ENCODE measurements at places on chromosomes 6 and 20.
A peak's percentile ranks its signal among the peaks of the same experiment; 100 is the strongest.

DNA sequence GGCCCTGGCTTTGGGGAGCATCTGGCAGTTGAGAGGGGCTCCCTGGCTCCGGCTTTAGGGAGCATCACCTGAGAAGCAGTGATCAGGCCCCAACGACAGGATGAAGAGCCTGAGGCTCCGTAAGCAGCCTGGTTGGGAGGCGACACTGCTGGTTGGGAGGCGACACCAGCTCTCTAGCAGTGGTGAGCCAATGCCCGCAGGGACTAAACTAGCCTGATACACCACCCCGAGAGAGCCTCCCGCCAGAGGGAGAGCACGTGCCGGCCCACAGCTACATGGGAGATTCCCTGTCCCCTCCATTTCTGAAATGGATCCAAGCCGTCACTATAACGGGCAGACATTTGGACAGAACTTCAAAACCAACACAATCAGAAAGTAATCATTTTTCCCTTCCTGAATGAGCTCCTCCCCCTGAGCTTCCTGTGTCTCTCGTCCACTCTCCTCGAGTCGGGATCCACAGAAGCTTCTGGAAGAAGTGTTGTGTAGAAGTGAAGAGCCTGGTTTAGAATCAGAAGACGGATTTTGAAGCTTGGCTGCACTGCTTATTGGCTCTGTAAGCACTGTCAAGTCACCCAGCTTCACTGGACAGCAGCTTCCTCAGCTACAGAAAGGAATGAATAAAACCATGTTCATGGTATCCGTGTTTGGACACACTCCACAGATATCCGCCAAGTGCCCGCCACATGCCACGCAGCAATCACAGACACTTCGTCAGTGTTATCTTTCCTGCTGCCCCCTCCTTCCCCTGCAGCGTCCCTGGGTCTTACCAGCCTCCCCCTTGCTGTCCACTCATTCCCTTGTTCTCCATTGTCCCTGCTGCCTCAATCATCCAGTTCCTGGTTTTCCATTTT lies 199.6 kb downstream of the TTLL2 start:
- no peak for DNase-seq

- DNase-seq: no peak
Measured at GRCh38 chr20:62636446-62636845, 5.9 kb upstream of the SLCO4A1 start.

DNA sequence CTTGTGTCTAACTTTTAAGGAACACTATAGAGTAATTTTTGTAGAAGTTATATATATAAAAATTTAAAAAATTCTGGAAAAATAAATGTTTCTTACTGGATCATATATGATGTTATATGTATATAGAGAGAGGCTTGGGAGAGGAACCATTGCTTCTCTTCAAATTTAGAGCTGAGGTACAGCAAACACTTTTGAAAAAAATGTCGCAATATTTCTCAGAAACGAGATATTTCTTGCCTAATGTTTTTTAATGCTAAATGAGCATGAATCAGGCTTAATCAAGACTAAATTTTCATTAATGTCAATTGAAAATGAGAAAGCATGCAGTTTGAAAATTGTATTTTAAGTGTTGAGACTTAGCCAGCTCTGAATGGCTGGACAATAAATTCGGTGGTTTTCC lies 2.6 kb downstream of the PKIB start:
- DNase-seq: no peak

- DNase-seq: no peak
Measured at GRCh38 chr6:28742668-28743270, 181.0 kb downstream of the TRIM27 start.

GRCh38 chr20:38412877-38413577 lies 22.1 kb downstream of the SNHG17 start:
- no peak for DNase-seq

DNA sequence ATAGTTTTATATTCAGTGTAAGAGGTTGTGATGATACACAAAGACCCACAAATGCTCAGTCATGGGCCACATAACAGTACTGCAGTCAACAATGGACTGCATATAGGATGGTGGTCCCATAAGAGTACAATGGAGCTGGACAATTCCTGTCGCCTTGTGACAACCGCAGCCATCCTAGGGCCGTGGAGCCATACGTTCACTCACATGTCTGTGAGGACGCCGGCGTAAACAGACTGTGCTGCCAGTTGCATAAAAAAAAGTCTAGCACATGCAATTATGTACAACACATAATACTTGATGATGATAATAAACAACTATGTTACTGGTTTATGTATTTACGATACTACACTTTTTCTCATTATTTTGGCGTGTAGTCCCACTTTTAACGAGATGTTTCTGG lies 30.9 kb downstream of the BFSP1 start:
- DNase-seq: no peak

- no peak for DNase-seq
Measured at GRCh38 chr20:20317195-20317594, 50.7 kb upstream of the INSM1 start.

DNA sequence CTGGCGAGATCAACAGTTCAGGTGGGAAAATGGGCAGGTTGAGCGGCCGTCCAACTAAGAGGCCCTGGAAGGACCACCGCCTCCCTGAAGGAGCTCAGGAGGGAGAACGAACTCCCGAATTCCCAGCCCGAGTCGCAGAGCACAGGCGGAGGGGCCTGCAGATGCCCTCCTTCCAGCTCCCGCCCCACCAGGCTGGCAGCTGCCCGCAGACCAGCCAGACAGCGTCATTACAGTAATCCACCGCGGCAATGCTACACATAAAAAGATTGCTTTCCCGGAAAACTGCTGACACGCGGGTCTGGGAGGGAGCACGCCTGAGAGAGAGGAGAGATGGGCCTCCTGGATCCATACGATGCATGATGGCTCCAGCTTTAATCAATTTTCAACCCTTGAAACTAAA lies 30.5 kb upstream of the SLCO4A1 start:
- DNase-seq: no peak

- DNase-seq: no peak
Measured at GRCh38 chr20:19783966-19784401, 25.9 kb downstream of the RIN2 start.

DNA sequence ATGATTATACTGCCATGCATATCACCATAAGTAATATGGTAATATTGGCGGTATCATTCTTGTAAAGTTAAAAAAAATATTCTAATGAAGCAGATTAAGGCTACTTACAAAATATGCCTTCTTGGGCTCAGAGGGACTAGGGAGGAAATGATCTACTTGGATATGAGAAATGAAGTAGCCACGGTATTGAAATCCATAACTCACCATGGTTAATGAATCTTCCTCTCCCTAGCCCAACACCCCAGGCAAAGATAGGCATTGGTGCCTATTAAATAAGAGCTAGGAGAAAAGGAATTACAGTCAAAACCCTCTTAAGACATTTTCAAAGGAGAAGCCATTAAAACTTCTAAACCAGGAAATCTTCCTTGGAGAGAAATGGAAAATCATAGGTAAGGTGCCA lies 280.5 kb downstream of the TFAP2B start:
- DNase-seq: no peak

- no peak for DNase-seq
Measured at GRCh38 chr6:150302520-150303176, 66.2 kb upstream of the IYD start.

GRCh38 chr6:165718491-165718891 lies 55.5 kb upstream of the PDE10A start:
- no peak for DNase-seq

GRCh38 chr6:167045828-167046580 lies 46.8 kb downstream of the CEP43 start:
- no peak for DNase-seq

GRCh38 chr20:11267131-11267761 lies 593.4 kb upstream of the JAG1 start:
- DNase-seq: peak; percentile 25

DNA sequence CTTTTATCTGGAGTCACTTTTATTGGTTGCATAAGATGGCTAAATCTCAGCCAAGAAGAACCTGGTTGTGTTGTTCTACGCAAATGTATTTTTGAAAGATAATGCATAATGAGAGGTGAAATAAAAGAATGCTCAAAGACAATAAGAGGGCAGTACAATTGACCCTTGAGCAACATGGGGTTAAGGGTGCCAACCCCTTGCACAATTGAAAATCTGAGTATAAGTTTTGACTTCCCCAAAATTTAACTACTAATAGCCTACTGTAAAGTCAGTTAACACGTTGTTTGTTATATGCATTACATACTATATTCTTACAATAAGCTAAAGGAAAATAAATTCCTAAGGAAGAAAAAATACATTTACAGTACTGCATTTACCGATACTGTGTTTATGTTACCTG lies 5.9 kb downstream of the RNF146 start:
- no peak for DNase-seq

- DNase-seq: no peak
Measured at GRCh38 chr6:32234934-32235333, 11.1 kb upstream of the NOTCH4 start.

GRCh38 chr6:108616973-108617372 lies 56.3 kb downstream of the FOXO3 start:
- no peak for DNase-seq

DNA sequence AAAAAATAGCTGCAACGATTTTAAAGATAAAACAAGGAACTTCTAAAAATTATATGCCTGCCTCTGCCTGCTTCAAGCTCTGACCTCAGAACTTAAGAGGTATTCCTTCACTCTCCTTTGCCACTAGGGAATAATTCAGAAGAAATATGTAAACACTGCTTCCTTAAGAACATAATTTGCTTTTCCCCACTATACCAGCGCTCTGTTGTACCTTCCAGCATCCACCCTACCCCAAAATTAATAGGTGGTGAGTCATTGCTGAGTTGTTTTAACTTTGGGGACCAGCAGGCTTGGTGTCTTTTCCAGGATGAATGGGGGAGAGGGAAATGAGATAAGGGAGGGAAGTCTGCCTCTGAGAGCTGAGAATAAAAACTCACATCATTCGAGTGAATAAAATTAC lies 107.7 kb upstream of the ATXN1 start:
- no peak for DNase-seq

- DNase-seq: peak; percentile 86
Measured at GRCh38 chr20:36235892-36236785, at the start of gene AAR2. AAR2 (plus strand) TSS chr20:36236478; CDS start chr20:36239869, 3,391 bp downstream.

DNA sequence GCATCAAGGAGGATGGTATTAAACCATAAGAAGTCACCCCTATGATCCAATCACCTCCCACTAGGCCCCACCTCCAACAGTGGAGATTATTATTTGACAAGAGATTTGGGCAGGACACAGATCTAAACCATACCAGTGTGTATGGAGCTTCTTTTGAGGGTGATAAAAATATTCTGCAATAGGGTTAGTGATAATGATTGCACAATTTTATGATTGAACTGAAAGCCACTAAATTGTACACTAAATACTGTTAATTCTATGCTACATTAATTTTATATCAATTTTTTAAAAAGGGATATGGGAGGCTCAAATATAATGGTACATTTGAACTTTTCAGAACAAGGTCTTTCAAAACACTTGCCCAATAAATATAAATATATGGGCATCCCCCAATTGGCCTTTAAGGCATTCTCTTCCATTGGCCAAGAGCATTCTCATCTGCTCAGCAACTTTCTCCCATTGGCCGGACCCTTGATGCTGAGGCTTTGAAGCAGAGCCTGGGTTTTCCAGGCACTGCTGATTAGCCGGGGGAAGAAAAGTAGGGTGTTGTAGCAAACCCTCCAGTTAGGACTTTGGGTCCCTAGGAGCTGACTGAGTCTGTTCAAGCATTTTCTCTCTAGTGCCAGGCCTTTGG lies 209.9 kb downstream of the LRFN2 start:
- no peak for DNase-seq

- DNase-seq: no peak
Measured at GRCh38 chr6:108293527-108294296, 1.1 kb upstream of the AFG1L start.

GRCh38 chr6:84877515-84878210 lies 113.3 kb upstream of the TBX18 start:
- DNase-seq: no peak

- no peak for DNase-seq
Measured at GRCh38 chr6:109736273-109737025, 45.4 kb downstream of the FIG4 start.

DNA sequence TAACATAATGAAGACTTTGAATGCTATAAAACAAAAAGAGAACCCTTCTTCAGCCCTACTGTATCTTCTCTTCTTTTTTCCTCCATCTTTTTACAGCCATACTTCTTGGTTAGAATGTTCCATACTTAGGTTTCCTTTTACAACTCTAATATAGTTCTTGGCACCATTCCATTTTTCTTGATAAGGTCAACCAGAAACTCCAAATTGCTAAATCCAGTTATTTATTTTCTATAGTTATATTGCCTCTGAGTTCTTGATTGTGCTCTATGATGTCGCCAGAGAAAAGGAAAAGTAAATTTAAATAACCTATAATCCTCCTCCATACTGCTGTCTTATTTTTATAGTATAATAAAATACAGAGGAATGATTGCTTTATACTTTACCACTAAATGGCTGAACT lies 26.7 kb upstream of the COL10A1 start:
- DNase-seq: no peak

DNA sequence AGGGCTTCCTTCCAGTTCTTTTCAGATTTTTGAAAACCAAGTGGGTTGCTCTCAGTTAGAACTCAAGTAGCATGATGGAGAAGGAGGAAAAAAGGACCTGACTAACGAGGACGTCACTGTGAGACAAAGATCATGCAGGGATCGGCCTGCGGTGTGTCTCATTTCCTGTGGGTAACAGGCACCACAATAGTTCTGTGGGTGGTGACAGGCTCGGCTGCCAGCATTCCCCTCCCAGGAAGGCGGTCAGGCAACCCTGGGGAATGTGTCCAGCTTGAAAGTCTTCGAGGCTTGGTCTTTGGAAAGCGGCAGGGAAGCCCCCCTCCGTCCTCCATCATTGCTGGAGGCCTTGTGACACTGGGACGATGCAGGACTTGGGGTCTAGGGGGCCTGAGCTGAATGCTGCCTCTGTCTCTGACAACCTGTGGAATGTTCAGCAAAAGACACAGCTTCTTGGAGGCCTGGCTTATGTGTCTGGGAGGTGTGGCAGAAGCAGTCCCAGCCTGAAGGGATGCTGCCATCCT lies 121.0 kb downstream of the BCAS1 start:
- DNase-seq: no peak

- DNase-seq: no peak
Measured at GRCh38 chr6:136147342-136147741, 102.8 kb downstream of the MTFR2 start.

GRCh38 chr6:10516953-10517352 lies 4.2 kb upstream of the GCNT2 start:
- DNase-seq: no peak

- DNase-seq: no peak
Measured at GRCh38 chr20:6100246-6100645, 22.6 kb downstream of the FERMT1 start.

- no peak for DNase-seq
Measured at GRCh38 chr20:17593902-17594301, 24.0 kb downstream of the DSTN start.

- DNase-seq: no peak
Measured at GRCh38 chr20:20888266-20888656, 175.8 kb upstream of the RALGAPA2 start.

GRCh38 chr6:121944354-121944753 lies 455.1 kb upstream of the HSF2 start:
- no peak for DNase-seq
